Midbrain (tissue), 1 donor: ENCODE measurements at places on chromosomes 4 and X.

GRCh38 chr4:140309124-140309870 is 64.1 kb upstream of the SCOC start:
- no peak for DNase-seq

- DNase-seq: no peak
These were observed 100.2 kb downstream of the LNX1 start for GRCh38 chr4:53490965-53491622.

GRCh38 chr4:3263053-3263875 is 14.3 kb downstream of the MSANTD1 start:
- no peak for DNase-seq

GRCh38 chr4:87281603-87282002 is 41.1 kb downstream of the HSD17B13 start:
- no peak for DNase-seq

DNA sequence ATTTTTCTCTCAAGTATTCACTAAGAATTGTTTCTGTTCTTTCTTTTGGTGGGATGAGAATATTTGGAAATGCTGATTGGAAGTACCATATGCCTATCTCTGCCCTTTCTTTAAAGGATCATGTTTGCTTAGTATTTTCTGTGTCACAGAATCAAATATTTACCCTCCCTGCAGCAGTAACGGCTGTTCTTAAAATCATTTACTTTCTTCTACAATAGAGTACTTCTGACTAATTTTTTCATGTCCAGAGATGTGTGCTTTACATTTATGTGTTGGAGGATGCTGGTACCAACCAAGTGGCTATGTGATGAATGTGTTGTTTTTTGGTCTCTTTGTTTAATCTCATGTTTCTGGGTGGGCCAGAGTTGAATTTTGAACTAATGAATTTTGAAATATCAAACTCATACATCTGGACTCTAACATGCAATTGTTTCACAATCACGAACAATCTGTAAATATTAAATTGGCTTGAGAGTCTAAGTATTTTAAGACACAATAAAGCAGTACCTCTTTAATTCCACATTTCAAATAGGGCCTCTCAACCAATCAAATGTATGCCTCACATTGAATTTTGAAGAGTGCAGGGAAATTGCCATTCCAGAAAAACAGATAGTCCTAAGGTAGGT is 59.4 kb upstream of the ARSJ start:
- DNase-seq: no peak

GRCh38 chrX:43741843-43742573 is 85.9 kb downstream of the MAOA start:
- DNase-seq: no peak

- no peak for DNase-seq
These were observed 37.4 kb upstream of the PRSS48 start for GRCh38 chr4:151239608-151240007.

DNA sequence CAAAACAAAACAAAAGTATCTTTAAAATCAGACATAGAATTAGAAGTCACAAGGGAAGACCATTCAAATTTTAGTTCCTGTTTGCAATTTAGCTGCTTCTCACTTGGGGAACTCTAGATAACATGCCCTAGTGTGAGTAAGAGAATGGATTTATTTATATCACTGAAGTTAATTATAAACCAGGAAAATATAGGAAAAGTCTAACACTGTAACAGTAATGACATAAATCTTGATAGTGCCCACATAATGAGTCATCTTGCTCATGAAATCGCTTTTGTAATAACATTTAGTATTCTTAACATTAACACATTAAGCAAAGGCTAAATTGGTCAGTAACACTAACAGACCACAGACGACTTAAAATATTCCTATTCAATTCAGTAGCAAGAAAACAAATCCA is 710.7 kb downstream of the STPG2 start:
- DNase-seq: no peak

DNA sequence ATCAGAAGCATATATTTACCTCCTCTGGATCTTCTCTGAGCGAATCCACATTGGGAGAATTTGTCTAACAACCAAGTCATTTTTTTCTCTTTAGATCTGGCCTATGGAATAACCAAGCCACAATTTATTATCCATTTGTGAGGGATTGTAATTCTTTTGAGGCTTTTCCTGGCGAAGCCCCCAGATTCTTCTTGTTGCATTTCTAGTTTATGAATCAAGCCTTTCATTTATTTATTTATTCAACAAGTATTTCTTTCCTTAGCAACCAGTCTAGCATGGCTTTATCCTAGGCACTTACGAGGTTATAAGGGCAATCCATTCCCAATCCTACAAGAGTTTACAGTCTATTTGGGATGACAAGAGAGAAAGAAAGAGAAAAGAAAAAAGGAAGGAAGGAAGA is 18.4 kb upstream of the FNIP2 start:
- no peak for DNase-seq

GRCh38 chr4:102474736-102475504 is 26.2 kb upstream of the NFKB1 start:
- no peak for DNase-seq

DNA sequence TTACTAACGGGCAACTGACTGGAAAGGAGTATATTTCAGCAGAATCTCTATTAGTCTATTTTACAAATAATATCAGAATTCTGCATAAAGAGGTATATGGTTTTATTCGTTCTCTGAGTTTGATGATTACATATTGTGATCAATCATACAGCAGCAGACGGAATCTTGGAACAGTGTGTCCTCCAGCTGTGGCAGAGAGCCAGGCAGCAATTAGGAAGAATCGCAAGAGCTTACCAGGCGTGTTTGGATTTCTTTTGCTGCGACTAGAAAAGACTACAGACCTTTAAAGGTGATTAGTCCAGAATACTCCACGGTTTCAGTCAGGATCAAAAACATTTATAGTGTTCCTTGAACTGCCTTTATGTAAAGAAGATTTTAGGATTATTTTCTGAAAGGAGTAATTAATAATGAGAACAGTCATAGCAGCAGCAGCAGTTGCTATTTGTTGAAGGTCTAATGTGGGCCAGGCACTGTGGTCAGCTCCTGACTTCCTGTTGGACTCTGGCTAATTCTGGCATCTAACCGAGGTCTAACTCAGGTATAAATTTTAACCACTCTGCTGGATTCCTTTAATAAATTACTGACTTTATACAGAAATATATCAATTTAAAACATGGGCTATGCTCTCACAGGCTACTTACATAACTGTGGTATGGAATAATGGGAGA is 225.3 kb upstream of the CXorf66 start:
- no peak for DNase-seq

DNA sequence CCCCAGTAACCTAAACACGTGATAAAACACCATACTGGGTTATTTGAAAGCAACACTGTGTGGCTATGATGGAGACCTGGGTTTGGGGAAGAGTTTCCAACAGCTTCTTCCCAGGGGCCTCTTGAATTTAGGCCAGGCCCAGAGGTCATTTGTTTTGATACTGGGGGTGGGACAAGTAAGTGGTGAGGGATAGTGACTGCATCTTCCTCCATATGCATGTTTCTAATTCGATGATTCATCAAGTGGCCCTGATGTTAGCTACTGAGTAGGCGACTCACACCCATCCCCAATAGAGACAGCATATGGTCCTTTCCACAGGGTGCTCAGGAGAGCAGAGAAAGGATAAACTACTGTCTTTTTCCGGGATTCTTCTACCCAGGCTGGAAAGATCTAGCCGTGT is 2.7 kb downstream of the NDP start:
- no peak for DNase-seq

DNA sequence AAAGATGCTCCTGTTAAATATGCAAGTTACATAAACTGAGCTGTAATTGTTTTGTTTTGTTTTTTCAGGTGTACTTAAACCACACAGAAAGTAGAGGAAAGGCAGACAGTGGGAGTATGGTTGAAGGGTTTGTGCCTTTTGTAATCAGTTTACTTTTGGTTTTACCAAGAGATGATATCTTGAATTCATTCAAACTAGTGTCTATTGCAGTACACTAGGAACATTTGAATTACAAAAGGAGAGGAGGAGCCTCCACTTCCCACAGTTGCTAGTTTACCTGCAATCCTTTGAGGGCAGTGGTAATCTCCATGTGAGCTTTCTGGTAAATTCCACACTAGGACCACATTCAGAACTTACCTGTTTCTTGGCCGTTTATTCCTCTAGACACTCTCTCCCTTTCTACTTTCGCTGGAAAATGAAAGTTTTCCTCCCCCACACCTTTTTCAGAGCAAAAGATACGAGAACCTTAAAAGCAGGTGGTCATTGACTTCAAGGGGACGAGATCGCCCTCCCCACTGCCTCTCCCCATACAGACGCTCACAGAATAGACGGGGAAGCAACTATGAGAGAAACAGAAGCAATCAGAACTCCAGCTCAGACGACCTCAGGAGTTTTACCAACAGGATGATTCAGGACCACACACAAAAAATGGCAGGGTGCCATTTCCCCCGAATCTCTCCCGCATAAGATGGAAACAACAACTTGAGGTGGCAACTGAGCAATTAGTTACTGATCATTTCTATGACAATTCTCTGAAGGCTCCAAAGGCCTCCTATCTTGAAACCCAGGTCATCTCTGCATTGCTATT is 3.3 kb downstream of the RBM47 start:
- no peak for DNase-seq

GRCh38 chr4:53601251-53601764 is 10.0 kb upstream of the LNX1 start:
- no peak for DNase-seq

GRCh38 chr4:186074189-186074588 is 5.2 kb downstream of the TLR3 start:
- DNase-seq: peak; percentile 39

GRCh38 chr4:142408003-142408441 is 438.1 kb downstream of the INPP4B start:
- no peak for DNase-seq

DNA sequence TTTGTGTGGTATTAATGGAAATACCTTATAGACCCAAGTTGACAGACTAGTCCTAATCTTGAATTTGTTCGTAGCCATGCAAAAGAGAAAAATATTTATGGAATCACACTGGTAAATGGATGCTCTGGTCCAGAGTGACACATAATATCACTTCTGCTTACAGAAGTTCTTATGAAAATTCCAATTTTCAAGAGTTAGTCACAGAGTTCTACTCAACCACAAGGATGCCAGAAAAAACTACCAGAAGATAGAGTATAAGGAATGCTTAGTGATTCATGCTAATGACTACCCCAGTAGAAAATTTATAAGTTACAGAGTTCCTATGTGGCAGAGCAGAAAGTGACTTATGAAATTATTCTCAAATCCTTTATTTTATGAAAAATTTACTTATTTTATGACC is 1384.8 kb downstream of the FAM133A start:
- no peak for DNase-seq

DNA sequence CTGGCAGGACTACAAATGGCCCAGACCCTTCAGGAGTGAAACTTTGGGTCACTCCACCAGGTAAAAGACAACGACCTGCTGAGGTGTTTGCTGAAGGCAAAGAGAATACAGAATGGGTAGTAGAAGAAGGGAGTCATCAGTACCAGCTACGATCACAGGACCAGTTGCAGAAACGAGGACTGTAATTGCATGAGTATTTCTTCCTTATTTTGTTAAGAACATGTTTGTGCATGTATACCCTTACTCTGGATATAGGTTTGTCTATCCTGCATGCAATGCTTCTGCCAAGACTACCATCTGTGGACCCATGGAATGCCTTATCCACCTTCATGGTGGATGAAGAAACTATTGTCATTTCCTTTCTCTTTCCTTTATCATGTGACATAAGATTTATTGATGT is 48.1 kb upstream of the BCLAF3 start:
- no peak for DNase-seq

DNA sequence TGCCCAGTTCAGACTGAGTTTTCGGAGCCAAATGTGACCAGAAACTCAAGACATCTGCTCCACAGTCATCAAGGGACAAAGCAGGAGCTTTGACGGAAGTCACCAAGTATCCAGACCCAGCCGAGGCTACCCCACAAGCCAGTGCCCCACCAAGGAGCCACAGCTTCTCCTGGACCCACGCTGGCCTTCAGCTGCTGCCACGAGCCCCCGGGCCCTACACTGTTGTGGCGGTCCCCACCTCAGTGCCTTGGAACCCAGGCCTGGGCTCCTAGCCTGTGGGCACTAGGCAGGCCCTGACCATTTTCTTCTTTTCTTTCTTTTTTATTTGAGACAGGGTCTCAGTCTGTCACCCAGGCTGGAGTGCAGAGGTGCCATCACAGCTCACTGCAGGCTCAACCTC is 82.1 kb upstream of the NKX1-1 start:
- no peak for DNase-seq

- DNase-seq: no peak
These were observed 52.1 kb upstream of the LHFPL1 start for GRCh38 chrX:112731793-112732192.

DNA sequence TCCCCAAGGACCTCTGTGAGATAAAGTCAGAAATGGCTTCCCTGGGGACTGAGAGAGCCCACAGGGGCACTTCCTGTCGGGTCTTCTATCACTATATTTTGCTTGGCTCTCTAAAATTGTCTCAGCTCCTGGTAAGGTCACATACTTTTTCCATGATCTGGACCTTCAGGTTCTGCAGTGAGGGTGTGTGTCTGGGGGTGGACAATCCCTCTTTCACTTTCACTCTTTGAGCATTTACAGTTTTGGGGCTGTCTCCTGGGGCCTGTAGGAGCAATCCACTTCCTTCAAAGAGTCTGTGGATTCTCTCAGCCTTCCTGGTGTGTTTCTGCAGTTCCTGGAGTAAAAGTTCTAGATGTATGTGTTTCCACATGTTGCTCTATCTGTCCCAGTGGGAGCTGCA is 335.7 kb downstream of the FSTL5 start:
- no peak for DNase-seq

DNA sequence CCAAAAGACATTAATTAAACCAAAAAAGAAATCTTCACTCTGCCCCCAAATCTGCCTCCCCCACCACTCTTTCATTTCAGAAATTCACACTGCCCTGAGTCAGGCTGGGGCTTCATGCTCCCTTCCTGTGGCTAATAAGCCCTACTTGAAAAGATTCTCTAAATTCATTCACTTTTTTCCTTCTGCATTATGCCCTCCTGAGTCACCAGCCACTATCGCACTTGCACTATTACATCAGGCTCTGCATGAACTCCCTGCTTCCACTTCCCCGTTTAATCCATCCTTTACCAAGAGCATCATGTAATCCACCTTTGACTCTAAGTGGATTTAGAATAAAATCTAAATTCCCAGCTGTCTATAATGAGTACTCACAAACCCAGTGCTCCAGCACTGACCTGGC is 295.4 kb upstream of the KLF3 start:
- DNase-seq: no peak

- no peak for DNase-seq
These were observed 176.3 kb upstream of the SLIT2 start for GRCh38 chr4:20075248-20075871.

- DNase-seq: no peak
These were observed 581.9 kb downstream of the GRID2 start for GRCh38 chr4:92885632-92886031.

- no peak for DNase-seq
These were observed 114.5 kb upstream of the KIT start for GRCh38 chr4:54543088-54543795.

GRCh38 chrX:46321676-46322075 is 223.5 kb downstream of the ZNF674 start:
- no peak for DNase-seq

- no peak for DNase-seq
These were observed 15.0 kb upstream of the TRIM2 start for GRCh38 chr4:153189016-153189801.

GRCh38 chr4:147590249-147590920 is 26.8 kb upstream of the TMEM184C start:
- DNase-seq: peak; percentile 77

- DNase-seq: no peak
These were observed 30.5 kb downstream of the MAGEC1 start for GRCh38 chrX:141934059-141934641.
